ENCODE measurements at places on chromosomes 1 and 21. TPM values are rescaled to one million over a fixed set of nuclear protein-coding genes. Genes with fewer than 3 reads are reported as not detected.

- DNase-seq = no peak
Measured at GRCh38 chr1:41192456-41193178, 49.5 kb downstream of the SCMH1 start.

- no peak for DNase-seq
Measured at GRCh38 chr1:75708910-75709309, 15.6 kb upstream of the ACADM start.

DNA sequence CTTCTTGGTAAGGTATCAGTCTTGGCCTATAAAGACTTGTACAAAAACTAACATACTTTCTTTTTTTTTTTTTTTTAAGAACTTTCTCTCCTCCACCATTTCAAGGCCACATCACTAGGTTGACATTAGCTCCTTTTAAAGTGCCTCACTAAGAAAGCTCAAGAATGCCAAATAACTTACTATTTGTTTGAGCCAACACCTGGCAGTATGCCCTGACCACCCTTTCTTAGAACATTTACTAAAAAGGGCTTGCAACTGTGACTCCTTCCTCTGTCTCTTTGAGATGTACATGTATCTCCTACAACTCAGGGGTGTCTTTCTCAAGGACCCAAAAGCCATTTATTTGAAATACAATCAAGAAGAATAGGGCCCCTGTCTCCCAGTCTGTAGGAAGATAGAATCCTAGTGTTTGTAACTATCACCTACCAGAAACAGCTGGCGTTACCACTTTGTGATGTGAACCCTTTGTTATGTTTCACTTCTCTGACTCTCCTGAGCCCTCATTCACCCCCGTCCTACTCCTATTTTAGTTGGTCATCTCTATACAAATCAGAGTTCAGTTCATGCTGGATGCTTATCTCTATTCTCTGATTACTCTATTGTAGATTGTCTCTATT lies 12.2 kb upstream of the SAMD13 start:
- DNase-seq = no peak

DNA sequence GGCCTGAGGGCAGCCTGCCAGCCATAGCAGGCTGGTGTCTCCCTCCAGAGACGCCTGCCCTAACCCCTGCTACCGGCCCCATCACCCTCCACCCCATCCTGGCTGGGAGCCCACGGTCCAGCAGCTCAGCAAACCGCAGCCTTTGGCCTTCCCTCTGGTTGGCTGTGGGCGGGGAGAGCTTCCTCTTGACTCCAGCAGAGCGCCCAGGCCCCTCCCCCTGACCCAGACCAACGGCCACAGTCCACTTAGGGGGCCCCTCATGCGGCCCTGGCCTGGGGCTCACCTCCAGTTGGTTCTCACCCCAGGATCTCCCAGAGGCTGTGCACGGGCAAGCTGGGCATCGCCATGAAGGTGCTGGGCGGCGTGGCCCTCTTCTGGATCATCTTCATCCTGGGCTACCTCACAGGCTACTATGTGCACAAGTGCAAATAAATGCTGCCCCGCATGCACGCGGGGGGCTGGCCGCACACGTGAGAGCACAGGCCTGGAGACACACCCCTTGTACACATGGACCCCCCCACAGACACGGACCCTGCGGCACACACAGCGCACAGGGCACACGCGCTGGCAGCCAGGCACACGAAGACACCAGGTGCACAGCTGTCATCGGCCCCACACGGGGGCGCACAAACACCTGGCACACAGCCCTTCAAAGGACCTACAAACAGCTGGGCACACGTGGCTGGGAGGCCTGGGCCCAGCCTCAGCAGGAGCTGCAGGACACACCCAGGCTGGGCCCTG lies 3.1 kb downstream of the SMIM1 start:
- peak; percentile 48 for DNase-seq

GRCh38 chr1:186904361-186904760 lies 75.6 kb downstream of the PLA2G4A start:
- DNase-seq = no peak

DNA sequence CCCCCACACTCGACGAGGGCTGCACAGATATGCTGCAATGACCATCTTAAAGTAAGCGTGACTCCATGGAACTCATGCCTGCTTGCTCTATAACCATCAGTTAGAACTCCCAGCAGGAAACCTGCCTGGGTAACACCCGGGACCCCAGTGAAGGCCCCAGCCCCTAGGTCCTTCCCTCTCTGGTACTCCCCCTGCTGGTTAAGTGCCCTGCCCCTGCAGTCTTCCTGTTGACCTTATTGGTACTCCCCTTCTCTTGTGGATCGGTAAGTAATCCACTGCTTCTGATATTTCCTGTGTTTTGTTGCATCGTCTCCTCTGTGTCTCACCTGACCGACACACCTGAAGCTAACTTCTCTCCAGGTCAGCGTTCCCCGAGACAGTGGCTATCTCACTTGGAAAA lies 104.8 kb upstream of the COG2 start:
- DNase-seq = no peak

SHE gene
- 0.03 TPM for total RNA-seq

ACTN2 gene
- 0.98 TPM for total RNA-seq

C1orf116 gene
- total RNA-seq = 0.50 TPM

GRCh38 chr1:100752791-100753190 lies 33.2 kb downstream of the VCAM1 start:
- no peak for DNase-seq

DNA sequence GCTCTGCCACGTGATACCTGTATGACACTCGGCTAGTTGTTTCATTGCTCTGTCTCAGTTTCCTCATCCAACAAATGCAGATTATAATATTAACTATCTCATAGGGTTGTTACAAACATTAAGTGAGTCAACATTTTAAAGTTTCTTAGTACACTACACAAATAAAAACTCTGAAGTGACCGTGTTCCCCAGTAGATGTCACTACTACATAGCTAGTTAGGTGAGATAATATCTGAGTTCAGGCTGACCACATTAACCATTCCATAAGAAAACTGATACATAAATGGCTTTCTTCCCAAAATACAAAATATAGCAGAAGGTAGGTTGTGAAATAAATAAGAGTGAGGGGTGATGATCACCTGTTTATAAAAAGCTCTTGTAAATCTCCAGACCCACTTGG lies 214.1 kb downstream of the NUF2 start:
- DNase-seq = peak; percentile 43

- no peak for DNase-seq
Measured at GRCh38 chr1:204713541-204713940, 28.0 kb upstream of the LRRN2 start.
